Left ventricle myocardium inferior (tissue), 1 donor: ENCODE measurements at places on chromosomes 16 and 17. TPM values are rescaled to one million over a fixed set of nuclear protein-coding genes. Genes with fewer than 3 reads are reported as not detected.

DNA sequence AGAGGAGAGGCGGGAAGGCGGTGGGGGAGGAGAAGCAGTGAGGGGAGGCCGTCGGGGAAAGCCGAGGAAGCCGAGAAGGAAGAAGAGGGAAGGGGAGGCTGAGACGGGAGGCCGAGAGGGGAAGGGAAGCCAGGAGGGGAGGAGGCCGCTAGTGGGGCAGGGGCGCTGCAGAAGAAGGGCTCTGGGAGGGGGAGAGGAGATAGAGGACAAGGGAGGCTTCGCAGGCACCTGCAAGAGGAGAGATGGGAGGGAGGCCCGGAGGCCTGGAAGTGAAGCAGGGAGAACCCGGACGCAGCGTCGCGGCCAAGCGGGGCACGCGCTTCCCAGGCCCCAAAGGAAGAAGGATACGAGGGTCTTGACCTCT lies 2.3 kb downstream of the C17orf58 start:
- no peaks in the 10 kb centered on the region for H3K27me3 ChIP-seq
- H3K27ac ChIP-seq = peak overlapping the region; percentile 97
- H3K4me3 ChIP-seq = peak overlapping the region; percentile 84

Gene PRR35
- total RNA-seq = not detected

DNA sequence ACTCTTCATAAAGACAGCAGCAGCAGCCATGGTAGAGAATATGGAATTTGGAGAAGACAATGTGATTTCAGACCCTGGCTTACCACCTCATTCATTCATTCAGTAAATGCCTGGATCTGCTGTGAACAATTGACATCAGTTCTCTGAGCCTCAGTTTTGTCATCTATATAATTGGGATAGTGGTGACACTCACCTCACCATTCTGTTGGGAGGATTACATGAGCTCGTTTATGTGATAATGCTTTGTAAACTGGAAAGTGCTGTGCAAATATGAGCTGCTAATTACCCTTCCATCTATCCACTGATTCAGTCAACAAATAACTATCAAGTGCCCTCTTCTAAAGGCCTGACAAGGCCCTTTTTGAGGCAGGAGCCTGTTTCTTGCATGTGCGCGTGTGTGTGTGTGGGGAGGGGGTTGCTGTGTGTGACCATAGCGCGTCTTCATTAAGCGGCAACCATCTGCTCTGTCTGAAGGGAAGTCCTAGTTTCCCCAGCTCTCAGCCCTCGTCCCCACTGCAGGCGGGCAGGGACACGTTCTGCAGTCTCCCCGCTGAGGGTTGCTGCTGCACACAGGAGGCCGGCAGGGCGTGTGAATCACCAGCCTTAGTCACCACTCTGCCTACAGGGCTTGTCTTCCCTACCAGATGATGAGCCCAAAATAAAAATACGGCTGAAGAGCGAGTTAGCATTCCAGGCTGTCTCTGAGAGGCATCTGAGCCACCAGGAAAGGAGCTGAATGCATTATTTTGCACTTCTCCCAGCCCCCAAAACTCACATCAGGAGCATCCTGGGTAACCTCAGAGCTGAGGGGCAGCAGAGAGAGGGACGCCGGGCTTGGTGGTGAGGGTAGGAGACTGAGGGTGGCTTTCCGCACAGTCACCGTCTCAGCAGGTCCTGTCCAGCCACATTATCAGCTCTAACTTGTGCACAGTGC lies 19.9 kb downstream of the ARL4D start:
- no peaks in the 10 kb centered on the region for H3K36me3 ChIP-seq
- peak; percentile 38 for DNase-seq
- peaks cover 2% of the 10 kb centered on the region for H3K27me3 ChIP-seq
- no peak overlapping the region for H3K4me3 ChIP-seq

Gene CDYL2
- 3.2 TPM for total RNA-seq

DNA sequence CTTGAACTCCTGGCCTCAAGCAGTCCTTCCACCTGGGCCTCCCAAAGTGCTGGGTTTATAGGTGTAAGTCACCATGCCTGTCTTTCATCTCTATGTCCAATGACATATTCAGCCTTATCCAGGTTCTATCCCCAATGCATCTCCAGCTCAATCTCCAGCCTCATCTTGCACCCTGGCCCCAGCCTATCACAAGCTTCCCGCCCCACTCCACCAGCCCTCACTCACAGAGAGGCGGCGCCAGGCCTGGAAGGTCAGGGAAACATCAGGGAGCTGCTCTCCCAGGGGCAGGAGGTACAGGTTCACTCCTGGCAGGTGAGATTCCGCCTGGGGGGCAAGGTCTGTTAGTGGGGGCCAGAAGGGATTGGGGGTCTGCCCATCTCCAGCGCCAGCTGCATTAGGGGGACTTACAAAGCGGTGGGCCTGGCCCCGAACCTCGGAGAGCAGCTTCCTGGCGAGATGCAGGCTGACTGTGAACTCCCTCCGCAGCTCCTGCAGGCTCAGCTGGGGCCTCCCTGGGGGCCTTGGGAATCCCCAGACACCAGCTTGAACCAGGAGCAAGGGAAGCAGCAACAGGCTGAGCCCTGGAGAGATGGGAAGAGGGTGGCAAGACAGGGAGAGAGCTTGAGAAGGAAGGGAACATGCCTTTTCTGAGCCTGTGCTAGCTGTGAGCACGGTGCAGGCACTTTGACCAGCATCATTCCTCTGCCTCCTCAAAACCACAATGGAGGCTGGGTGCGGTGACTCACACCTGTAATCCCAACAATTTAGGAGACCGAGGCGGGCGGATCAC lies 3.0 kb downstream of the IL27 start:
- H3K4me1 ChIP-seq = no peaks in the 10 kb centered on the region
- H3K27ac ChIP-seq = no peak overlapping the region
- no peak overlapping the region for H3K4me3 ChIP-seq
- peaks cover 69% of the 10 kb centered on the region for H3K27me3 ChIP-seq
- DNase-seq = no peak
- no peaks in the 10 kb centered on the region for H3K36me3 ChIP-seq

- DNase-seq = no peak
- peaks cover 82% of the 10 kb centered on the region for H3K4me1 ChIP-seq
- H3K36me3 ChIP-seq = peaks cover 29% of the 10 kb centered on the region
- H3K27ac ChIP-seq = peak overlapping the region; percentile 68
Measured at GRCh38 chr17:64174686-64175456, 44.9 kb upstream of the ERN1 start.

Gene CDK5R1
- total RNA-seq = 1.5 TPM

GRCh38 chr16:54437921-54438320 lies 151.3 kb upstream of the IRX3 start:
- H3K4me1 ChIP-seq = no peaks in the 10 kb centered on the region
- DNase-seq = no peak
- no peak overlapping the region for H3K4me3 ChIP-seq
- H3K27ac ChIP-seq = no peak overlapping the region
- H3K27me3 ChIP-seq = no peaks in the 10 kb centered on the region

DNA sequence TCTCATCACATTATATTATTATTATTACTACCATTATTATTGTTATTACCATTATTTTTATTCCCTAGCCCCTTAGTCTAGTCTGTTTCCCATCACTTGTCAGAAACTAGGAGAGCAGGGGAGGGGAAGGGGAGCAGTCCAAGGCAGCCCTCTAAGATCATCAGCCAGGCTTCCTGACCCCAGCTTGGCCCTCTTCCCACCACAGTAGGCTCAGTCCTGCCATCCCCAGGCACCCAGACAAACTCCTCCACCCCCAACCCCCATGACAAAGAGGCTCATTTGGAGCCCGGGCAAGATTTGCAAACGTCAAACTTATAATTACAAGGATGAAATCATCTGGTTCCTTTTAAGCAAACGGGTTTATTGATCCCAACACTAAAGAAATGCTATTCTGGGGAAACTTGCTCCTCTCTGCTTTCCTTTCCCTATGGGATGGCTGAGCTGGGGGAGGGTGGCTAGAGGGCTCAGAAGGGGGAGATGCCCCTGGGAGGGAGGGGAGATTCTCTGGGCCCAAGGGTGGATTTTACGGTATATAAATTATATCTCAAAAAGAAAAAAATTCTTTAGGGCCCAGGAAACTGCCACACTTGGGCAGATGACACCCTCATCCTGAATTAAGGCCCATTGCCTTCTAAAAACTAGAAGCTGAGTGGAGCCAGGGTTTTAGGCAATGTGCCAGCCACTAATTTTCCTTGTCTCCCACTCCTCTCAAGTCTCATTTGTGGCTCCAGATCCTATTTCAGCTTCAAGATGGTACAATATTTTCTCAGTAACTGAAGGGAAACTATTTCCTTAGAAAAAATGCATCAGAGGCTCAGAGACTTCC lies 4.4 kb upstream of the CBFB start:
- no peaks in the 10 kb centered on the region for H3K27me3 ChIP-seq
- no peak for DNase-seq
- peaks cover 19% of the 10 kb centered on the region for H3K4me1 ChIP-seq
- no peak overlapping the region for H3K4me3 ChIP-seq
- no peaks in the 10 kb centered on the region for H3K36me3 ChIP-seq

DNA sequence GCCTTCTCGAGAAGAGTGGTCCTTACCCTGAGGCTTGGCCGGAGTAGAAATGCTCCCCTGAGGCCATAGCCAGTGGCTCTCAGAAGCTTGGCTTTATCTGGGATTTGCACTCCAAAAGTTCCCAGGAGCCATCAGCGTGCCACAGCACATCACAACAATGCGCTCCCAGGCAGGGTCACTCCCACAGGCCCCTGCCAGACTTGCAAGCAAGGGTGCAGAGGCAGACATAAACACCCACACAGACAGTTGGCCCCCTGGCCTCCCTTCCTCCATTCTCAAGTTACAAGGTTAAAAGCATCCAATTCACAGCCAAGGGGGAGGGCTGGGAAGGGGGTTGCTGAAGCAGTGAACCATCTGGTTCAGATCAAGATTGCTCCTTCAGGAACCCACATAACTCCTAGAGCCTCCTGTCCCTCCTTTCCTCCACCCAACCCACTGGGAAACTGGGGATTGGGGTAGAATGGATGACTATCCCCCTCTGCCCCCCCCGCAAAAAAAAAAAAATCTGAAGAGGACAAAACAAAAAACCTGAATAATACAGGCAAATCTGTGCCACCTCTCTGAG lies 1.8 kb downstream of the ST3GAL2 start:
- peak overlapping the region; percentile 90 for H3K4me3 ChIP-seq
- H3K4me1 ChIP-seq = peaks cover 70% of the 10 kb centered on the region
- H3K27me3 ChIP-seq = no peaks in the 10 kb centered on the region
- H3K27ac ChIP-seq = peak overlapping the region; percentile 88

DNA sequence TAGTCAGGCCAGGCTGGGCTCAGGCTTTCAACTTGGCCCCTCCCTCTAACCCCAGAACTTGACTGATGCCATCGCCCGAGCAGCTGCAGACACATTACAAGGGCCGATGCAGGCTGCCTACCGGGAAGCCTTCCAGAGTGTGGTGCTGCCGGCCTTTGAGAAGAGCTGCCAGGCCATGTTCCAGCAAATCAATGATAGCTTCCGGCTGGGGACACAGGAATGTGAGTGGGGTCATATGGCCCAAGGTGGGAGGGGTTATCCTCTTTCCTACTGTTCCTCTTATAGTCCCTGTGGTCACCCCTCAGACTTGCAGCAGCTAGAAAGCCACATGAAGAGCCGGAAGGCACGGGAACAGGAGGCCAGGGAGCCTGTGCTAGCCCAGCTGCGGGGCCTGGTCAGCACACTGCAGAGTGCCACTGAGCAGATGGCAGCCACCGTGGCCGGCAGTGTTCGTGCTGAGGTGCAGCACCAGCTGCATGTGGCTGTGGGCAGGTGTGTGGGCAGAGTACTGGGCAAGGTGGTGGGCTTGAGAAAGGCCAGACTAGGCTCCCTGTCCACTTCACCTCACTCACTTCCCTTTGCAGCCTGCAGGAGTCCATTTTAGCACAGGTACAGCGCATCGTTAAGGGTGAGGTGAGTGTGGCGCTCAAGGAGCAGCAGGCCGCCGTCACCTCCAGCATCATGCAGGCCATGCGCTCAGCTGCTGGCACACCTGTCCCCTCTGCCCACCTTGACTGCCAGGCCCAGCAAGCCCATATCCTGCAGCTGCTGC lies 2.1 kb upstream of the NRN1L start:
- no peaks in the 10 kb centered on the region for H3K27me3 ChIP-seq
- peaks cover 56% of the 10 kb centered on the region for H3K4me1 ChIP-seq
- peak overlapping the region; percentile 29 for H3K4me3 ChIP-seq
- peaks cover 69% of the 10 kb centered on the region for H3K36me3 ChIP-seq
- peak; percentile 72 for DNase-seq

GRCh38 chr16:48101069-48101674 lies 54.6 kb downstream of the ABCC12 start:
- no peak overlapping the region for H3K4me3 ChIP-seq
- H3K4me1 ChIP-seq = peaks cover 4% of the 10 kb centered on the region
- H3K27me3 ChIP-seq = no peaks in the 10 kb centered on the region
- H3K27ac ChIP-seq = no peak overlapping the region

DNA sequence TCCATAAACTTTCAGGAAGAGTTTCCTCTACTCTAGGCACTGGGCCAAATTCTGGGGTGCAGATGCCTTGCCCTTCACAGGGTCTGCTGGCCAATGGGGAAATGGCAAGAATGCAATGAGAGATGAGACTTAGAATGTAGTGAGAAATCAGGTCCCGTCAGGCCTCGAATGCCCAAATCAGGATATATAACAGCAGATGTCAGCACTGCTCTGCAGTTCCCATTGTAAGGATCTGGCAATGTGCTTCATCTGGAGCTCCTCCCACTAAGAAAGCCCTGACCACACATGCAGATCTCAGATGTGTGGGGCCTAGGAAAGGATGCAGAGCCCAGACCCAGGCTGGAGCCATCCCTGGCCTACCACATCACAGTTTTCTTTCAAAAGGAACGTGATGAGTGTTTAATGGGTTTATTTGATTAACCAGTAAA lies 13.9 kb upstream of the LPCAT2 start:
- H3K4me1 ChIP-seq = peaks cover 44% of the 10 kb centered on the region
- H3K27ac ChIP-seq = peak overlapping the region; percentile 34
- no peak for DNase-seq
- no peaks in the 10 kb centered on the region for H3K27me3 ChIP-seq

GRCh38 chr16:7997966-7998365 lies 592.3 kb downstream of the TMEM114 start:
- no peak overlapping the region for H3K4me3 ChIP-seq
- H3K4me1 ChIP-seq = no peaks in the 10 kb centered on the region
- no peak overlapping the region for H3K27ac ChIP-seq
- H3K36me3 ChIP-seq = no peaks in the 10 kb centered on the region

GRCh38 chr16:85683363-85683762 lies 5.4 kb downstream of the GINS2 start:
- H3K27me3 ChIP-seq = no peaks in the 10 kb centered on the region
- DNase-seq = no peak
- no peak overlapping the region for H3K4me3 ChIP-seq
- peaks cover 6% of the 10 kb centered on the region for H3K4me1 ChIP-seq
- no peak overlapping the region for H3K27ac ChIP-seq

GRCh38 chr16:56242740-56243139 lies 51.5 kb downstream of the GNAO1 start:
- peaks cover 35% of the 10 kb centered on the region for H3K4me1 ChIP-seq
- no peaks in the 10 kb centered on the region for H3K27me3 ChIP-seq
- DNase-seq = no peak
- H3K36me3 ChIP-seq = no peaks in the 10 kb centered on the region

- H3K27me3 ChIP-seq = no peaks in the 10 kb centered on the region
- no peaks in the 10 kb centered on the region for H3K36me3 ChIP-seq
- no peak overlapping the region for H3K27ac ChIP-seq
- DNase-seq = no peak
Measured at GRCh38 chr17:40502716-40503115, 1.3 kb upstream of the TNS4 start.

- peaks cover 97% of the 10 kb centered on the region for H3K36me3 ChIP-seq
- no peak overlapping the region for H3K4me3 ChIP-seq
- H3K27me3 ChIP-seq = no peaks in the 10 kb centered on the region
Measured at GRCh38 chr16:14608604-14609003, 21.5 kb downstream of the PARN start.

- no peaks in the 10 kb centered on the region for H3K36me3 ChIP-seq
- H3K4me3 ChIP-seq = no peak overlapping the region
- no peak for DNase-seq
- no peaks in the 10 kb centered on the region for H3K4me1 ChIP-seq
- no peak overlapping the region for H3K27ac ChIP-seq
Measured at GRCh38 chr16:53565296-53565863, 62.4 kb upstream of the AKTIP start.

Gene SHBG
- 0.74 TPM for total RNA-seq
